ENCODE measurements at places on chromosomes 6 and 20. TPM values are rescaled to one million over a fixed set of nuclear protein-coding genes. Genes with fewer than 3 reads are reported as not detected.

The OR2J3 gene
- total RNA-seq = not detected

The ANGPT4 gene
- not detected for total RNA-seq

The PTK6 gene
- under 0.01 TPM for total RNA-seq

The SIRPG gene
- total RNA-seq = not detected

The SNX21 gene
- 19.0 TPM for total RNA-seq

The NKAPL gene
- total RNA-seq = 0.85 TPM

The ADGRG6 gene
- total RNA-seq = 5.3 TPM

The ILRUN gene
- total RNA-seq = 36.9 TPM

The TTPAL gene
- 4.9 TPM for total RNA-seq

The ASIP gene
- total RNA-seq = not detected

The HEY2 gene
- 1.1 TPM for total RNA-seq

The BPI gene
- total RNA-seq = not detected

The LAMA5 gene
- 59.0 TPM for total RNA-seq

The ECT2L gene
- total RNA-seq = not detected

The RFX6 gene
- total RNA-seq = not detected

The SYCP2L gene
- total RNA-seq = not detected

The ZNF292 gene
- 19.0 TPM for total RNA-seq

The RAD21L1 gene
- under 0.01 TPM for total RNA-seq

The ZSCAN26 gene
- 13.5 TPM for total RNA-seq

The MDFI gene
- total RNA-seq = 42.9 TPM

The GMEB2 gene
- 9.3 TPM for total RNA-seq

The MEP1A gene
- not detected for total RNA-seq

The C6orf132 gene
- 0.85 TPM for total RNA-seq

The EBF4 gene
- 0.99 TPM for total RNA-seq

The BACH2 gene
- total RNA-seq = 0.27 TPM

Data from endothelial cell of coronary artery (primary cell).